ENCODE measurements at places on chromosomes 1 and 21. TPM values are rescaled to one million over a fixed set of nuclear protein-coding genes. Genes with fewer than 3 reads are reported as not detected.

LCE3A gene
- not detected for total RNA-seq

PDPN gene
- 0.06 TPM for total RNA-seq

LAD1 gene
- not detected for total RNA-seq

MYOM3 gene
- total RNA-seq: 0.13 TPM

TRIM46 gene
- total RNA-seq: 4.2 TPM

CD1E gene
- not detected for total RNA-seq

CYP4A11 gene
- total RNA-seq: 0.13 TPM

COA7 gene
- total RNA-seq: 9.0 TPM

EXO1 gene
- total RNA-seq: 6.3 TPM

ZNF697 gene
- 5.6 TPM for total RNA-seq

TNFRSF25 gene
- total RNA-seq: 5.4 TPM

ACKR1 gene
- total RNA-seq: not detected

TRIM63 gene
- under 0.01 TPM for total RNA-seq

CD48 gene
- not detected for total RNA-seq
